CD4-positive, alpha-beta memory T cell (primary cell): ENCODE measurements at places on chromosomes 7 and 10.

DNA sequence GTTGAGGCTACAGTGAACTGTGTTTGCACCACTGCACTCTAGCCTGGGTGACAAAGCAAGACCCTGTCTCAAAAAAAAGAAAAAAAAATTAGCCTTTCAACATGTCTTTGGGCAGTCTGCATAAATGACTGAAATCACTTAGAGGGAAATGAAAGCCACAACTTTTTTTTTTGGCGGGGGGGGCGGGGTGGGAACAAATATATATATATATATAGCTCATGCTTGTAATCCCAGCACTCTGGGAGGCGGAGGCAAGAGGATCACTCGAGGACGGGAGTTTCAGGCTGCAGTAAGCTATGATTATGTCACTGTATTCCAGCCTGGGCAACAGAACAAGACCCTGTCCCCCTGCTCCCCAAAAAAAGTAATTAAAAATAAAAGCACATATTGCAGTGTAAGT is 23.4 kb upstream of the MICU1 start:
- DNase-seq: no peak

GRCh38 chr10:118112543-118113125 is 65.9 kb upstream of the RAB11FIP2 start:
- no peak for DNase-seq

- DNase-seq: peak; percentile 17
Measured at GRCh38 chr7:145082366-145083161, 246.7 kb upstream of the TPK1 start.

GRCh38 chr10:94757916-94758315 is 4.6 kb upstream of the CYP2C19 start:
- DNase-seq: no peak

GRCh38 chr7:95169678-95170077 is 154.7 kb downstream of the PON1 start:
- DNase-seq: no peak

GRCh38 chr7:80641548-80641947 is 3.1 kb downstream of the CD36 start:
- no peak for DNase-seq

DNA sequence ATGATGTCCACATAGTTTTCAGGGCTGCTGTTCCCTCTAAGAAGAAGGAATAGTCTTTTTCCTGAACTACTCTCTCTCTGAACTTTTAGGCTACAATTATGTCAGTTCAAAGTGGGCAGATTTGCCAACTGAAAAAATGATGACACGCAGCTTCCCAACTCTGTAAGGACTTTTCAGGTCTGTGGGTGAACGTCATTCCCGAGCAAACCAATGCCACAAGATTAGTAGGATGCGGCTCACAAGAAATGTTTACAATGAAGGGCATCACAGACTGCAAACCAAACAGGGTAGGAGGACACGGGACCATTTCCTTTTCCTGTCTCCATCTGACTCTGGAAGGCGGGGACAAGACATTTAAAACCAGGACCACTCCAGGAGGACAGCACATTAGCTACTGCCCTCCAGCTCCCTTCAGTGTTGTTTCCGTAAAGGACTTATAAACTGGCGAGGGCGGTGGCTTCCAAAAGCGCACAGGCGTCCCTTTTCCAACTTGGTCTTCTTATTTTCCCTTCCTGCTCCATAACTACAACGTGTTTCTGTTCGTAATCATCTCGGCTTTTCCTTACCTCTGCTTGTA is 539 bp upstream of the MKLN1 start:
- no peak for DNase-seq

- DNase-seq: no peak
Measured at GRCh38 chr10:86200269-86200668, 166.3 kb downstream of the GRID1 start.

GRCh38 chr10:110244550-110244949 is 37.1 kb downstream of the MXI1 start:
- no peak for DNase-seq
